ENCODE measurements at places on chromosomes 6 and 20. TPM values are rescaled to one million over a fixed set of nuclear protein-coding genes. Genes with fewer than 3 reads are reported as not detected.

KCNB1 gene
- 3.0 TPM for total RNA-seq

RAET1G gene
- total RNA-seq: 8.3 TPM

CALHM4 gene
- total RNA-seq: not detected

HTR1B gene
- total RNA-seq: not detected

SEL1L2 gene
- total RNA-seq: not detected

C20orf141 gene
- not detected for total RNA-seq

DDR1 gene
- total RNA-seq: 66.0 TPM

- no peaks in the 10 kb centered on the region for H3K27me3 ChIP-seq
- H3K27ac ChIP-seq: no peak overlapping the region
- DNase-seq: no peak
- H3K4me3 ChIP-seq: no peak overlapping the region
These were observed 24.9 kb upstream of the PHACTR2 start for GRCh38 chr6:143652841-143653331.

DNA sequence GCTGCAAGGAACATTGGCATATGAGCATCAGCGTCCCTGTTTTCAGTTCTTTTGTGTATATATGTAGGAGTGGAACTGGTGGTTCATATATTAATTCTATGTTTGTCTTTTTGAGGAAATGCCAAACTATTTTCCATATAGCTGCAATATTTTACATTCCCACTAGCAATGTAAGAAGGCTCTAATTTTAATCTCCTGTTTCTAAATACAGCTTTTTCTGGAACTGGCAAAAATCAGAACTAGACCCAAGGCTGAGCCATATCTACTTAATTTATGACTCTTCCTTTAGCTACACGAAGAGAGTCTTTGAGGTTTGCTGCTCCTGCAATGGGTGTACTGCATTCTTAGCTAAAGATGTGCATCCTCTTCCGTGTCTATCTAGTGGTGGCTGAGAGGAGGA, 50.5 kb upstream of the SLC17A4 start:
- no peak for DNase-seq
- no peak overlapping the region for H3K4me3 ChIP-seq
- H3K4me1 ChIP-seq: peaks cover 5% of the 10 kb centered on the region
- H3K27ac ChIP-seq: no peak overlapping the region

- no peak for DNase-seq
- no peak within 1 kb of the TSS for H3K4me3 ChIP-seq
- H3K4me1 ChIP-seq: no peaks in the 10 kb centered on the region
- no peaks in the 10 kb centered on the region for H3K36me3 ChIP-seq
- H3K27ac ChIP-seq: peak within 1 kb of the TSS; percentile 11
These were observed at the start of gene MAS1 for GRCh38 chr6:159890792-159891191. TSS of gene MAS1 (plus strand) at chr6:159890988. CDS start at chr6:159906956, 15,968 bp downstream.

- no peak overlapping the region for H3K27ac ChIP-seq
- H3K4me3 ChIP-seq: no peak overlapping the region
- no peaks in the 10 kb centered on the region for H3K4me1 ChIP-seq
- DNase-seq: no peak
These were observed 203.1 kb downstream of the ASCC3 start for GRCh38 chr6:100678027-100678426.

- no peaks in the 10 kb centered on the region for H3K36me3 ChIP-seq
- H3K27me3 ChIP-seq: no peaks in the 10 kb centered on the region
- DNase-seq: peak; percentile 79
- H3K4me1 ChIP-seq: peaks cover 30% of the 10 kb centered on the region
These were observed 104.2 kb downstream of the AGPAT4 start for GRCh38 chr6:161169696-161170095.

DNA sequence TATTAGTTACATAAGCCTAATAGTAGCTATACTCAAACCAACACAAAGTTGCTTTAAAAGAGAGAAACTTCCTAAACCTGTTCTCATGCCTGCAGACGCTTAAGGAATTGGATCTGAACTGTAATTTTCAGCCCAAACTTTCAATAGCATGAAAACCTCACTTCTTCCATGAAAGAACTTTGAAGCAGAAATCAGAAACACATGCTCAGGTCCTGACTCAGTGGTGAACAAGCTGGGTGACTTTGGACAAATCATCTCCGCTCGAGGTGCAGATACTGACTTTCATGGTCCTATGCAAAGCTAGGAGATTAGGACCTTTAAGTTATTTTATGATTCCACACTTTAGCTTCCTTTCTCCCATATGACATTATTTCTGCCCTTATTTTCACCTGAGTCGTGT, 36.5 kb downstream of the NOX3 start:
- peaks cover 18% of the 10 kb centered on the region for H3K4me1 ChIP-seq
- peak overlapping the region; percentile 18 for H3K27ac ChIP-seq
- no peaks in the 10 kb centered on the region for H3K27me3 ChIP-seq
- no peaks in the 10 kb centered on the region for H3K36me3 ChIP-seq

DNA sequence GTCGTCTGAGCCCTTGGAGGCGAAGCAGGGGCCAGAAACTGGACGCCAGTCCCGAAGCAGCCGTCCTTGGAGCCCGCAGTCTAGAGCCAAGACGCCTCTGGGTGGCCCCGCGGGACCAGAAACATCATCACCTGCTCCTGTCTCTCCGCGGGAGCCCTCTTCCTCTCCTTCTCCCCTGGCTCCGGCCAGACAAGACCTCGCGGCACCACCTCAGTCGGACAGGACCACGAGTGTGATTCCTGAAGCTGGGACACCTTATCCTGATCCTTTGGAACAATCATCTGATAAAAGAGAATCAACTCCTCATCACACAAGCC, 416 bp downstream of the RSPH4A start:
- H3K27ac ChIP-seq: no peak overlapping the region
- peak overlapping the region; percentile 78 for H3K4me3 ChIP-seq
- H3K36me3 ChIP-seq: no peaks in the 10 kb centered on the region
- H3K4me1 ChIP-seq: peaks cover 5% of the 10 kb centered on the region
- no peak for DNase-seq

DNA sequence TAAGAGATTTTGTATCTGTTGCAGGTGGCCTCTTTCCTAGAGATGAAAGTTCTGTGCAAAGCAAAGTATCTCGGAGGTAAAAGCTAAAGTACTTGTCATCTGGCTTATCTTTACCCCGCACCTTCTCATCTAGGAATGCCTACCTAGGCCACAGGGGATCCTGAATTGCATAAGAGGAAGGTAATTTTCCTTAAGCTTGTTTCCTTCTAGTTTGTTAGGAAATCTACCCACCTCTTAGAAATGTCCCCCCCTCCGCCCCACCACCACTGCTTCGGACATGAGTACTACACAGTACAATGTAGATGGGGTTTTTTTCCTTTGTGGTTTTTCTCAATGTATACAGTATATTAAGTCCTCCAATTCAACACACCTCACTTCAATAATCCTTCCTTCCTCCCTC, 21.5 kb downstream of the FOXC1 start:
- H3K4me3 ChIP-seq: no peak overlapping the region
- no peak for DNase-seq
- no peaks in the 10 kb centered on the region for H3K36me3 ChIP-seq
- peaks cover 4% of the 10 kb centered on the region for H3K4me1 ChIP-seq

- H3K27me3 ChIP-seq: no peaks in the 10 kb centered on the region
- no peak for DNase-seq
- no peak overlapping the region for H3K4me3 ChIP-seq
- peaks cover 26% of the 10 kb centered on the region for H3K4me1 ChIP-seq
- no peak overlapping the region for H3K27ac ChIP-seq
These were observed 96.6 kb upstream of the NXT1 start for GRCh38 chr20:23254034-23254433.

GRCh38 chr6:38018755-38019165, 199.2 kb downstream of the ZFAND3 start:
- DNase-seq: no peak
- no peaks in the 10 kb centered on the region for H3K36me3 ChIP-seq
- no peaks in the 10 kb centered on the region for H3K4me1 ChIP-seq
- H3K4me3 ChIP-seq: no peak overlapping the region

- H3K36me3 ChIP-seq: no peaks in the 10 kb centered on the region
- no peaks in the 10 kb centered on the region for H3K4me1 ChIP-seq
- H3K27me3 ChIP-seq: no peaks in the 10 kb centered on the region
- DNase-seq: no peak
- H3K27ac ChIP-seq: no peak overlapping the region
These were observed 503.8 kb downstream of the TFAP2B start for GRCh38 chr6:51322505-51322904.

DNA sequence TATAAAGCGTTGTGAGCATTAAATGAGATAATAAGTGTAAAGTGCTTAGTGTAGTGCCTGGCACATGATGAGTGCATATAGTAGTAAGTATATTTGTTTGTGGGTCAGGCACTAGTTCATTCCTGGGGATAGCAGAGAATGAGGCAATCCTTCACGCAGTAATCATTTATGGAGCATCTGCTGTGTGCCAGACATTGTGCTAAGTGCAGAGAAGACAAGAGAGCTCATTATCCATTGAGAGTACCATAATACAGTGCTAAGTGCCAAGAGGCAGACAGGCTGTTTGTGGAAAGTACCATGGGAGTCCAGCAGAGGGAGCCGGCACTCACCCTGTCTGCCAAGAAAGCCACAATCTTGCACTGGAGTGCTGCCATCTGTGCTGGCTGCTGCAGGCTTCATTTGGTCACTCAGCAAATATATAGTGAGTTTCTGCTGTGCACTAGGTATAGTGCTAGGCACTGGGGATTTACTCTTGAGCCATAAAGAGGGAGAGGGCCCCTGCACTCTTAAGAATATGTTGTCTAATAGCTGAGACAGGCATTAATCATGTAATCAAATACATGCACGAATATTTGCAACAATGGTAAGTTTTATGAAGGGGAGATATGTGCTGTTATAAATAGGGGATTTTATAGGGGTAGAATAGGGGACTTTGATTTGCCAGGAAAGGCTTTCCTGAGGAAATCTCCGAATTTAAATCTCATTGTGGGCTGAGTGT, 12.9 kb upstream of the MROH8 start:
- DNase-seq: peak; percentile 82
- no peaks in the 10 kb centered on the region for H3K27me3 ChIP-seq
- H3K4me3 ChIP-seq: no peak overlapping the region
- H3K27ac ChIP-seq: no peak overlapping the region
- peaks cover 68% of the 10 kb centered on the region for H3K36me3 ChIP-seq
- peaks cover 35% of the 10 kb centered on the region for H3K4me1 ChIP-seq

DNA sequence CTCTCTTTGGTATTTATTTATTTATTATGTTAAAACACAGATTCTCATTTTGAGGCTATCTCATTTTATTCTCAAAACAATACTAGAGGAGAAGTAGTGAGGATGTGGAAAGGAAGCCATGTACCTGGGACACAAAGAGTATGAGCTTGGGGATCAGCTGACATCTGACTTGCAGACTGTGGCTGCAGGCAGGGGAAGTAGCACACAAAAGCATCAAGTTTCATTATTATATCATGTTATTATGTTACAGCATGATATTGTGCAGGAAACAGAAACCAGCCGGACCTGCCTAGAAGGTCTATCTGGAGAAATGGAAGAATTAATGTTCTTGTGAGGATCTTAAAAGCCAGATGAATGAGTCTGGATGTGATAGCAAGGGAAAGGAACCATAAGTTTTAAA, 248.2 kb downstream of the KHDC1L start:
- no peak overlapping the region for H3K27ac ChIP-seq
- DNase-seq: no peak
- H3K27me3 ChIP-seq: no peaks in the 10 kb centered on the region
- H3K4me3 ChIP-seq: no peak overlapping the region
- no peaks in the 10 kb centered on the region for H3K36me3 ChIP-seq

- no peak overlapping the region for H3K27ac ChIP-seq
- H3K36me3 ChIP-seq: no peaks in the 10 kb centered on the region
- no peaks in the 10 kb centered on the region for H3K27me3 ChIP-seq
- DNase-seq: no peak
- no peaks in the 10 kb centered on the region for H3K4me1 ChIP-seq
These were observed 68.2 kb downstream of the KHDC1L start for GRCh38 chr6:73156793-73157767.

DNA sequence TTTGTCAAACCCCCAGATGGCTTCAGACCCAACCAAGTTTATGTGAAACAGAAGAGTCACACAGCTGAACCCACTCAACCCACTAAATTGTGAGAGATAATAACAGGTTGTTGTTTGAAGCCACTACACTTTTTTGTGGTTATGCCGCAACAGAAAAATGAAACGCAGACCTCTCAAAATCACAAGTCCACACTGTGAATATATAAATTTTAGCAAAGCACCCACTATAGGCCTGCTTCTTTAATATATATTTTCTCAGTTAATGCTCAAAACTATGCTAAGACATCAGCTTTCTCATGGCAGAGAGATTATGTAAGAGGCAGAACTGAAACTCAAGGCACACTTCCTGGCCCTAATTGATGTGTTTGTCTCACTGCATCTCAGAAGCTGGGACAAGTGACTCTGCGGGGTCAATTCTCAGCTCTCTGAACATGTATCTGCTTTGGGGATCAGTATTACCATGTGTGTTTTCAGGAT, 27.7 kb downstream of the MAP3K5 start:
- no peak for DNase-seq
- H3K27ac ChIP-seq: no peak overlapping the region
- no peaks in the 10 kb centered on the region for H3K36me3 ChIP-seq
- no peaks in the 10 kb centered on the region for H3K27me3 ChIP-seq
- no peak overlapping the region for H3K4me3 ChIP-seq

DNA sequence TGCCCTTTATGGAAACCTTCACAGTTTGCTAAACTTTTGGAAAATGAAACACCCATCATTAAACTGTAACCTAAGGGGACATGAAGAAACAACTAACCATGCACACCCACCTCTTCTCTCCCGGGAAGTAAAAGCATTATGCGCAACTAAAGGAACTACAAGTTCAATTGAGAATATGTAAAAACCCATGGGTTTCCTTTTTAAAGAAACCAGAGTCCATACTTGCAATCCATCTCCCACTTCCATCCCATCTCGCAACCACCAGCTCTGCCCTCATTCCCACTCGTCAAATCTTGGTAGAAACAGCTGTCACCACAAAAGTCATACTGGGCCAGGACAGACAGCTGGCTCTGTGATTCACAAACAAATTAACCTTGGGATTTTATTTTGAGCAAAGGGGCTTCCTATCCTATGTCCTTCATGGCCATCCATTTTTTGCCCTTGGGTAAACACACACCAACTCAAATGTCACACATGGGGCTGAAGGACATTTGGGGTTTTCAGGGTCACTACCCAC, 81.5 kb downstream of the HAO1 start:
- peak overlapping the region; percentile 23 for H3K27ac ChIP-seq
- no peak overlapping the region for H3K4me3 ChIP-seq
- no peaks in the 10 kb centered on the region for H3K36me3 ChIP-seq
- peaks cover 39% of the 10 kb centered on the region for H3K4me1 ChIP-seq
- no peaks in the 10 kb centered on the region for H3K27me3 ChIP-seq
- DNase-seq: no peak

- no peaks in the 10 kb centered on the region for H3K4me1 ChIP-seq
- DNase-seq: no peak
These were observed 81.2 kb upstream of the VSTM2L start for GRCh38 chr20:37821696-37822095.

GRCh38 chr20:5222919-5223634, 93.7 kb downstream of the PROKR2 start:
- no peak overlapping the region for H3K4me3 ChIP-seq
- H3K27me3 ChIP-seq: peaks cover 51% of the 10 kb centered on the region
- DNase-seq: peak; percentile 66
- no peaks in the 10 kb centered on the region for H3K4me1 ChIP-seq
- no peaks in the 10 kb centered on the region for H3K36me3 ChIP-seq

- no peak overlapping the region for H3K27ac ChIP-seq
- peaks cover 34% of the 10 kb centered on the region for H3K4me1 ChIP-seq
- peaks cover 6% of the 10 kb centered on the region for H3K36me3 ChIP-seq
- H3K27me3 ChIP-seq: no peaks in the 10 kb centered on the region
These were observed 91.4 kb downstream of the CEBPB start for GRCh38 chr20:50281831-50282591.

GRCh38 chr6:35470663-35471120, 2.5 kb downstream of the RPL10A start:
- peaks cover 13% of the 10 kb centered on the region for H3K4me1 ChIP-seq
- H3K27ac ChIP-seq: peak overlapping the region; percentile 97
- no peak for DNase-seq
- peak overlapping the region; percentile 95 for H3K4me3 ChIP-seq
- peaks cover 89% of the 10 kb centered on the region for H3K36me3 ChIP-seq
